CD4-positive, alpha-beta T cell (primary cell): ENCODE measurements at places on chromosomes 6 and 20.

GRCh38 chr6:39819228-39819627 lies 27.1 kb downstream of the DAAM2 start:
- DNase-seq: no peak

DNA sequence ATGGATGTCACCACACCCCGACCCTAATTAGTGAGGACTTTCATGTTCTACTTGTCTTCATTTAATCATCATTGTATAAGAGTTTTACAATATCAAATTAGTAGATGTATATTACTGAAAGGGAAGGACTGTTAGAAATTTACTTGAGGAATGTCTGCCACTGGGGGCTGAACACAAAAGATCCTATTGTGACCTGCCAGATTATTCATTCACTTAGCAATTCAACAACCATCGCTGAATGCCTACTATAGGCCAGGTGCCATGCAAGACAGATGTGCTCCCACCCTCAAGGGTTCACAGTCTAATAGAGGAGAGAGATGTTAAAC lies 8.0 kb upstream of the RBCK1 start:
- DNase-seq: no peak

DNA sequence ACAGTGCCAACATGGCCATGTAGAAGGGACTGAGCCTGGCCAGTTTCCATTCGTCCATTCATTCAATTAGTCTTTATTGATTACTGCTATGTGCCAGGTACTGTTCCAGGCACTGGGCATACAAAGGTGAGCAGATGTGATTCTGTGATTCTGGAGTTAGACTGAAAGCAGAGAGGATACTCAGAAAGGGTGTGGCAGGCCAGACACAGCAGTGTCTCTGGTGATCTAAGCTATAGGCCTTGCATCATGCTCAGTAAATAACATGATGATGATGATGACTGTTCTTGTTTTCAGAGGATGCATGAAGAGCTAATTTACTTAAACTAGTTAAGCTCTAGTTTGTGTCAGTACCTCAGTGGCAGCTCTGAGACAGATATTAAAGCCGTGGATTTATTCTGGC lies 31.4 kb upstream of the FUCA2 start:
- DNase-seq: no peak

DNA sequence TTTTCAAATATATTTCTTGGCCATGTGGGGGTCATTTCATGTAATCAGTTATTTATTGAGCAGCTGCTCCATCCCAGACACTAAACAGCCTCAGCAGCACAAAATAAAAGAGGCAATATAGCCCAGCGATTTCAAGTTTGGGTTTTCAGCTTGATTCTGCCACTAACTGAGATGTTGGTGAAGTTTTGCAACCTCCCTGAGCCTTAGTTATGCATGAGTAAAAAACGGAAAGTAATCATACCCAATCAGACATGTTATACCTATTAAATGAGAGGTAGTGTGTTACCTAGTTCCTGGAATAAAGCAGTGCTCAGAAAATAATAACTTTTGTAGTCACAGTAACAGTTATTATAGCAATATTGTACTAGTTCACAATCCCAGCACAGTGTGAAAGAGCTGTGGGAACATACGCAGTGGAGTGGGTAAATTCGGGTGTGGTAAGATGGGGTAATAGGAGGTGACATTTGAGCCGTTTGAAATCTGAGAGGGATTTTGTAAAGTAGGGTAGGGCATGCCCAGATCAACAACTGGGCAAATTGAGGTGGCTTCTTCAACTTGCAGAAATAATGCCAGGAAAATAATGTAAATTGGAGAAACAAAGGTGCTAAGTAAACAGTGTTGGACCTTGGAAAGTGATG lies 1.5 kb downstream of the SLC9A8 start:
- no peak for DNase-seq

DNA sequence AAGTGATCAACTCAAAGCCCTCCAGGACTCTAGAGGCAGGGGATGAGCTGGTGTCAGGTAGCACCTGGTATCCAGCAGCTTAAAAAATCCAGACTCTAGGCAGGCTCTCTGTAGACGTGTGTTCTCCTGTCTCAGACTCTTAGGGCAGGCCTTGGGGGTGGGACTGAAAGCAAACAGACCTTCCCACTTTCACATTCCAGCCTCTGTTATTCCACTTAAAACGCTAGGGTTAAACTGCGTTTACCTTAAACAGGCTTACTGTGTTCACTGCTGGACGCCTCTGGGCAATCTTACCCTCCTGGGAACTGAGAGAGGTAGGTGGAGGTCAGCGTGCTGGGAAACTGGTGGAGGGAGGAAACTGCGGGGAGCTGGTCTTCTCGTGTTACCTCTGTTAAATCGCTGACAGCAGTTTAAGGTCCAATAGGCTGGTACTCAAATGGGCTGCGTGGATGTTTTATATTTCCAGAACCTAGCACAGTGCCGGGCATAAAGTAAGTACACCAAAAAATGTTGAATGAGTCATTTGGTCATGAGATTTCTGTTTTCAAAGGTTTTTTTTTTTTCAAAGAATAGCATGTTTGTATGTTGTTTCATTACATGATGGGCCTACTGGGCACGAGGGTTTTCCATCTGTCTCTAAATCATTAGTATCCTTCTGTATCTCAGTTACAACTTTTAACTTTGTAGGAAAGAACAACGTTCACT lies at the start of gene GCNT2:
TSS of gene GCNT2 (plus strand) at position 248 of the 705 bp plus-strand sequence. CDS start 7,561 bp downstream, outside the sequence.
- no peak for DNase-seq

- no peak for DNase-seq
Observed at GRCh38 chr6:42264162-42264851, 46.6 kb upstream of the MRPS10 start.

DNA sequence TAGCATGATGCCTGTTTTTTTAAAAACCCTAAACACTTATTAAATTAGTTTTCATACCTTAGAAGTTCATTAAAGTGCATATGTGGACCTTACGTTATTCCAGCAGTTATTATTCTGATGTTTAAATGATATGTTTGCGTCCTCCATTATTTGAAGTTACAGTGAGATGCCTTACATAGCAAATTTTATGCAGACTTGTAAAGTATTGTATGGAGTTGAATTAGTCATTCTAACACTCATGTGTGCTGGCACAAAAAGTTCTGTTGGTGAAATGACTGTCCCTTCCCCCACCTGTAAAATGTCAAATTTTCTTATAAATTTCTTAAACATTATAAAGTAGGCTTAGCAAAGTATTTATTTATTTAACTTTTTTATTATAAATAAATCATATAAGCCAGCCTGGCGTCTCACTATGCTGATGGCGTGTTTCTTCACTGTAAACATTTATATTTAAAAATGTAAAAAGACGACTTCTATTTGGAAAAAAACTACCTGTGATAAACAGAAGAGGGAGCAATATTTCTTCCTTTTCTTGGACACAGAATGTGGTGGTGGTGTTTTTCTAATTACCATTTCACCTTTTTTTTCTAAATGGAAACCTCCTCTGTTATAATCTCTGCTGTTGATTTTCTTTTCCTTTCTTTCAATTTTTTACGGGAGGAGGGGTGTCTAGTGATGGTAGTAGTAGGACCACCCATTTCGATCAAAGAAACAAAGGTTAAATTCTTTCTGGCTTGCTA lies 155.4 kb downstream of the RFPL4B start:
- DNase-seq: no peak

DNA sequence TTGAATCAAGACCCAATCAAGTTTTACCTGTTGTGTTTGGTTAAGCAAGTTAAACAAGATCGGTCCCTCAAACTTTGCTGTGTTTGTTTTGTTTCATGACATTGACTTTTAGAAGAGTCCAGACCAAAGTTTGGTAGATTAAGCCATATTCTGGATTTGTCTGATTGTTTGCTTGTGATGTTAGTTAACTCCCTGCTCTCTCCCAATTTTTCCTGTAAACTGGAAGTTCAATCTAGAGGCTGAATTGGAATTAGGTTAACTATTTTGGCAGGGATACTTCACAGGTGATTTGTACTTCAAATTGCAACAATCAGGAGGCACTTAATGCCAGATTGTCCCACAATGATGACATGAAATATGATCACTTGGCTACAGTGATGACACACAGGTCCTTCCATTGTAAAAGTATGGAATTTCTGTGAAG lies 13.6 kb upstream of the SH3BGRL2 start:
- no peak for DNase-seq

DNA sequence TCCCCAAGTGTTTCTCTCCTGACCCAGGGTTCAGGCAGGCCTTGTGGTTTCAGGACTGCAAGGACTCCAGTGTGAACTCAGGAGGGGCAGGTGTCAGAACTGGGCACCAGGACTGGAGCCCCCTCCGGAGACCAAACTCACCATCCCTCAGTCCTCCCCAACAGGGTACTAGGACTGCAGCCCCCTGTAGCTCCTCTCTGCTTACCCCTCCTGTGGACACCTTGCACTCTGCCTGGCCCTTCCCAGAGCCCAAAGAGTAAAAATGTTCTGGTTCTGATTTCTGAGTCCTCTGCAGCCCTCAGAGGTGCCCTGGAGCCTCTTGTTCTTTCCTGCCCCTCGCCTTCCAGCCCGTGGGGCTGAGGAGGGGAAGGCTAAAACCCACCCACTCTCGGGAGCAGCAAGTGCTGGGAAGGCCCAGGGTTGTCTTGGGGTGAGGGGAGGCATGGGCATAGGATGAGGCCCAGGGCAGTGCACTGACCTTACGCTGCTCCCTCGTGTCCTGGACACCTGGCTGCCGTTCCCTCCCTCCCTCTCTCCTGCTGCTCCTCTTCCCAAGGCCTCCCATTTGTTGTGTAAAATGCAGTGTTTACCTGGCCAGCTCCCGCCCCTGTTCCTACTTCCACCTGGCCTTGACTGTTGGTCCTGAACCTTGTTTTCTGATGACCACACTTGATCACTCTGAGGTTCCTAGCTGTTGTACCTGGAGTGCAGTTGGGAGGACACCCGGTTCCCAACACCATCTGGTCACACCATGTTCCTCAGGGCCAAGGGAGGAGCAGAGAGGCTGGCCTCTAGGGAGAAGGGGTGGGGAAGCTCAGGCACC lies 9.9 kb downstream of the CNPY3 start:
- DNase-seq: no peak

GRCh38 chr6:75922226-75922625 lies 150.2 kb downstream of the IMPG1 start:
- no peak for DNase-seq

DNA sequence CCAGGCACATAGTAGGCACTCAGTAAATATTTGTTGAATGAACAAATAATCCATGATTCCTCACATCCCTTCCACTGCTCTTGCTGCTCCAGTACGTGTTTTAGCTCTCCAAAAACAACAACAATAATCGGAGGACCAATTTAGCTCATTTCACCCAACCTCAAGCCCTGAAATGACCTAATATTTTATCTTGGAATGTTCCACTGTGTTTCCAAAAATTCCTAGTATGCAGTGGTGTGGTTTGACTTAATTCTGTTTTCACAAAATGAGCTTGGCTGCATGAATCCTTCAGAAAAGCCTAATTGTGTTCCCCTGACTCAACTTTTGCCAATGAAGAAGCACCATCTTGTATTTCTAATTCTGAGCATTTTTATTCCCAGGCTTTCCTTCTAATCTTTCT lies 168.0 kb upstream of the PHACTR1 start:
- DNase-seq: no peak

- no peak for DNase-seq
Observed at GRCh38 chr6:17542243-17542642, 57.9 kb upstream of the FAM8A1 start.

- DNase-seq: no peak
Observed at GRCh38 chr6:135673501-135674309, 176.2 kb upstream of the AHI1 start.

DNA sequence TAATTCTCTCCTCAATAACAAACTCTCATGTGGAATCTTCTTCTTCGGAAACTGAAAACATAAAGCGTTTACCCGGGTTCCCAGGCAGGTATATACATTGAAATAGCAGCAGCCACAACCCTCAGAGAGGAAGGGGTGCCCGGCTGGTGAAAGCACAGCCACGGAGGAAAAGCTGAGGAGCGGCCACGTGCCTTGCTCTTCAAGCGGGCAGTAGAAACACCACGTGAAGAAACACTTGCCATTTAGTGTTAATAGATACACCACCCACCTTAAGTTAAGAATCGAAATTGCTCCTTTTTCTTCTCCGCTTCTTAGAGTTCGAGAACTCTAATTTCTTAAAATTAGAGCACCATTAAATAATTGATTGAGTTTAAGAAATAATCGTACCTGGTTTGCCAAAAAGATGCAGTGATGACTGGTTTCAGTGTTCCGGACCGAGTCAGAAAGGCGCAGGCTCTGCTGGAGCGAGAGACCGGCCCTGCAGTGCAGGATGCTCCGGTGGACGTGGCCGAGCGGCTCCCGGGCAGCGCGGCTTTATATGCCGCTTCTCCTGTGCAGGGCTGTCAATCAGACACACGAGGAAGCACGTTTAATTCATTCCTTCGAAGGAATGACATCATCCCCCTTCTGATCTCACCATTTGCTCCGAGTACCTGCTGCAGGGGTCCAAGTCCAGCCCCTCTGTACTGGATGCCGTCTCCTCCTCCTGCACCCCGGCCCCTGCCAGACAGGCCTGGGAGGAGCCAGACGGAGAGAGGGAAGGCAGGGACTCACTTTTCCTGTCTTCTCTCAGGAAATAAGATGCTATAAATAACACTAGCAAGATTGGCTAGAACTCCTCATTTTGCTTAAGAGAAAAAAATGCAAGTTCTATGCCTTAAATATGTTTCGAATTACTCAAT lies at the start of gene THBS2:
TSS of gene THBS2 (minus strand) at position 510 of the 902 bp plus-strand sequence. CDS start 3,062 bp downstream, outside the sequence.
- no peak for DNase-seq

DNA sequence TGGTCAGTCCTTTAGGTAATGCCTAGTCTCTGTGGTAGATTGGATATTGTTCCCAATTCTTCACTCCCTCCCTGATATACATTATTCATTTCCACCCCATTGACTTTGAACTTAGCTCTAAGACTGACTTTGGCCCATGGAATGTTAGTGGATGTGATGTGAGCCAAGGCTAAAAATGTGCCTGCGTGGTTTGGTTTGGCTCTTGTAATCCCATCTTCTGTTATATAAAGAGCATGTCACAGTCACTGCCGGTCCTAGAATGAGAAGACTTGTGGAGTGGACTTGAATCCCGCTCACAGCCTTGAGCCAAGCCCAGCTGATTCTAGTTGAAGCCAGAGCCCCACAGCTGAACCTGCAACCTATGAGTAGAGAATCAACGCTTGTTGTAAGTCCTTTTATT lies 23.6 kb upstream of the DNAAF9 start:
- no peak for DNase-seq

- DNase-seq: no peak
Observed at GRCh38 chr6:24788031-24788665, 10.6 kb downstream of the ARMH2 start.

DNA sequence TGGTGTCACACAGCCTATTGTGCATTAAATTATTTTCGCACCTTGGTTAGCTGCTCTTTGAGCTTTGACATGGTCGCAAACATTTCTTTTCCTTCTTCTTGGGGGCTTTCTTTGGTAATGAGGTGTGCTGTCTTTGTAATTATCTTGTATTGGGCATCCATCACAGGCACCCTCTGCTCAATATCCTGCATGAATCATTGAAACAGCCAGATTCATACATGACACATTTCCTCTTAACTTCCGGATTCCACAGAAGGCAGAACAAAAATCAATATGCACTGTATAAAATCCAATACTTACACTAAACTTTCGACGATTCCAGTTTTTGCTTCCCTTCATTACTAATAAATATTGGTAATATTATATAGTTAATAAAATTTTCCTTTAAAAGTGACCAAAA lies 175.6 kb downstream of the SYNE1 start:
- DNase-seq: no peak

GRCh38 chr20:3405696-3406358 lies 1.6 kb downstream of the DNAAF9 start:
- no peak for DNase-seq
